ENCODE measurements at places on chromosomes 5 and 9.

DNA sequence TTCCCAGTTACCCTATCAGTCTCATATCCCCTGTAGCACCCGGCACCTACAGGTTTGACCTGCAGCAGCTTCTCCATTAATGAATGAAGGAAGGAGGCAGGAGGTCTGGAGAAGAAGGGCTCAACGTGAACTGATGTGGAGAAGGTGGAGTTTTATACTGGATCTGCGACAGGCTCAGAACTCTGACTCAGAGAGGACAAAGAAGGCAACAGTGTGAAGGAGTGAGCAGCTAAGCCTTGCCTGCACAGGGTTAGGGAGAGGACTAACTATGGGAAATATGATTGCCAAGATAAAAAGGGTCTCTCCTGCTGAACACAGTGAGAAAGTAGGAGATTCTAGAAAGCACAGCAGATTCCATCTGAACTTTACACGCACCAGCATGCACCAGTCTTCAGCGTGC lies 23.6 kb downstream of the RASEF start:
- no peak overlapping the region for H3K27ac ChIP-seq
- H3K4me3 ChIP-seq = no peak overlapping the region
- H3K36me3 ChIP-seq = no peaks in the 10 kb centered on the region
- peaks cover 2% of the 10 kb centered on the region for H3K4me1 ChIP-seq
- H3K27me3 ChIP-seq = peaks cover 11% of the 10 kb centered on the region
- DNase-seq = no peak

DNA sequence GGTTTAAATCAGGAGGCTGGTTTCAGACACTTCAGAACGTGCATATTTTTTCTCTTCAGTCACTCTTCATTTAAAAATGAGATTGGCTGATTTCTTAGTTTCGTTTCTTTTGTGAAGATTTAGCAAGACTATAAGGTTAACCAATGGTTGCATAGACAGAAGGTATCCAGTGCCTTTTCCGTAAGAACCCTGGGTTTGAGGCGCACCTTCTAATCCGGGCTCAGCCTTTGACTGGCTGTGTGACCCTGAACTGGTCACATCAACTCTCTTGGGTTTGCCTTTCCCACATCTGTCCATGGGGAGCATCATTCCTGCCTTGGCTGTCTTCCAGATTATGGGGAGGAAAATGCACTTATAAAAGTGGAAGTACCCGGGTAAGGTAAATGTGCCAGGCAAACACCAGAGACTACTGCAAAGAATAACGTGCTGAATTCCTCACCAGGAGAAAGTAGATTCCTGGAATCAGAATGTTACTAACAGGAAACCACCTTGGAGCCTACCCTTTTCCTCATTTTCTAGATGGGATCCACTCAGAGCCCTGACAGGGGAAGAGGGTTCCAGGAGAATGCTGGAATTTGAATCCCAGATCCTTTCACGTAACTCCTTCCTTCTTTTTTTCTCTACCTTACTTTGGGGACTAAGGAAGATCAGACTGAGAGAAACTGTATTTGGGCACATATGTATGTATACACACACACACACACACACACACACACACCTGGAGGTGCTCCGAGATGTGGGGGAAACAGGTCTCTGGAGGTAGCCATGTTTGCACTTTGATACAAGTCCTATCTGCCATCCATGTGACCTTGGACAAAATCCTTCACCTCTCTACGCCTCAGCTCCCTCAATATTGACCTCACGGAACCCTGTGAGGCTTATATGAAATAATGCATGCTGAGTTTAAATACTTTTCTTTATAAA lies 6.8 kb downstream of the HAND1 start:
- no peak overlapping the region for H3K27ac ChIP-seq
- H3K4me3 ChIP-seq = no peak overlapping the region
- H3K27me3 ChIP-seq = peaks cover 64% of the 10 kb centered on the region
- peaks cover 4% of the 10 kb centered on the region for H3K4me1 ChIP-seq

DNA sequence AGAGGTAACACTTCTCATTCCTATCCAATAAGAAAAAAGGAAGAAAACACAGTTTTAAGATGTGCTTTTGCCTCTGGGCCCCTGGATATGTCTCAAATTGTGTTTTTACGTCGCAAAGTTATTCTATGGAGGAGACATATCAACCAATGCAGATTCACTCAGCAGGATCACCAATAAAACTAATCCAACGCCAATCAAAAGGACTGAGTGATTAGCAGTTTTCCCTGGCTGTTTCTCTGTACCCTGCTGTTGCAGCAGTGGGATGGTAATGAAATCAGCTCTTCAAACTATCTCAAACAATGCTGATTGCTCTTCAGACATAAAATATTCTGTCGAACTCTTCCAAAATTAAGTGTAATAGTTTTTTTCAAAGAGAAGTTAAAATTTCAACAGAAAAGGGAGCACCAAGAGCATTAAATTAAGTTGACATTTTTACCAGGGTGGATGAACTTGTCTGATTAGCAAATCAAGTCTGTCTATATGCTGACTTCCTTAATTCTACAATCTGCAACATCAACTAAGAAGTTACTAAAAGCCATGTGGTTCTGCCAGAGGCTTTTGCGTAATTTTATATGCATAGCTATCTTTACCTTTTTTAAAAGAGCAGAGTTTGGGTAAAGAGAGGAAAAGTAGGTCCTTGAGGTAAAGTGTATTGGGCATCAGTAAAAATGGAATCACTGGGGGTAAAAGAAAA lies 9.7 kb upstream of the HK3 start:
- no peak for DNase-seq
- no peaks in the 10 kb centered on the region for H3K4me1 ChIP-seq
- H3K27ac ChIP-seq = no peak overlapping the region
- no peaks in the 10 kb centered on the region for H3K27me3 ChIP-seq
- H3K36me3 ChIP-seq = peaks cover 33% of the 10 kb centered on the region
- H3K4me3 ChIP-seq = no peak overlapping the region

DNA sequence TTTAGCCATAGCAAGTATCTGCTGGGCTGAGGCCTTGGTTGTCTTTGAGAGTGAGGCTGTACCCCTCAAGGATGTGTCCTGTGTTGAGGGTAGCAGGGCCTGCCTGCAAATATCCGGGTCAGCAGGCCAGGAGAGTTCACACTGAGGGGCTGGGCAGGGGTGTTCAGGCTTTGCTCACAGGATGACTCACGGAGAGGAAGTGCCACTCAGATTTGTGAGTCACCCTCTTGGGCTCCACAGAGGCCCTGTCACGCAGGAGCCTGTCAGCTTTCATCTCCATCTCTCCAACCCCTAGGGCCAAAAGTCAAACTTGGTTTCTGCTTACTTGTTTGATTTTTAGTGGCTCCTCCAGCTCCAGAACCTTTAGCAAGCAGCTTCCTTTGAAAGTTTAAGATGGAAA lies 211.5 kb downstream of the SEC61B start:
- no peaks in the 10 kb centered on the region for H3K36me3 ChIP-seq
- no peaks in the 10 kb centered on the region for H3K27me3 ChIP-seq
- H3K27ac ChIP-seq = peak overlapping the region; percentile 38
- peak; percentile 89 for DNase-seq
- no peak overlapping the region for H3K4me3 ChIP-seq

DNA sequence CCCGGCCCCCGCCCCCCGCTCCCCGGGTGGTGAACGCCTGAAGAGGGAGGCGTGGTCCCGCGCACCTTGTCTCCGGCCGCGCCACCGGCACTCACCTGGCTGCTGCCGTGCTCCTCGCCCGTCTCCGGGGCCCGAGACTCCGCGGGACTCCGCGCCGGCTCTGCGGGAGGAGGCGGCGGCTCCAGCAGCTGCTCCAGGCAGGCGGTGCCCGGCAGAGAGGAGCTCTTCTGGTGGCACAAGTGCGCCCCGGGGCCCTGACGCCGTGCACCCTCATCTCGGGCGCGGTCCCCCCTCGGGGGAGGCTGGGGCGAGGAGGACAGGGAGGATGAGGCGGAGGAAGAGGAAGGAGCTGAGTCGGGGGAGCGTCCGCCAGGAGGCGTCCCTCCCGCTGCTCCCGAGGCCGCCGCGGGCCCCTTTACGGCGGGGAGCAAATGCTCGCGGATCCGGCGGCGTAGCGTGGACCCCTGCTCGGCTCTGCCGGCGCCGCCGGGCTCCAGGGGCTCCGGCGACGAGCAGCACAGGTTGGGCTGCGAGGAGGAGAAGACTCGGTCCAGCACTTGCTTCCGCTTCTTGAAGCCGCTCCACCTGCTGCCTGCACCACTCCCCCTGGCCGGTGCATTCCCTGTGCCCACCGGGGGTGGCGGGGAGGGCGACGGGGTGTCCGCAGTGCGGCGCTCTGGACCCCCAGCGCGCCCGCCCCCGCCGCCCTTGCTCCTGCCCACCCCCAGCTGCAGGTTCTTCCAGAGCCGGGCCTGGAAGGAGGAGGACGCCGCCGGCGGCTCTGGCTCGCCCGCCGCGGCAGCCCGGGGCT lies 928 bp downstream of the MCTP1 start:
- H3K27me3 ChIP-seq = peaks cover 42% of the 10 kb centered on the region
- H3K27ac ChIP-seq = no peak overlapping the region
- no peaks in the 10 kb centered on the region for H3K4me1 ChIP-seq

DNA sequence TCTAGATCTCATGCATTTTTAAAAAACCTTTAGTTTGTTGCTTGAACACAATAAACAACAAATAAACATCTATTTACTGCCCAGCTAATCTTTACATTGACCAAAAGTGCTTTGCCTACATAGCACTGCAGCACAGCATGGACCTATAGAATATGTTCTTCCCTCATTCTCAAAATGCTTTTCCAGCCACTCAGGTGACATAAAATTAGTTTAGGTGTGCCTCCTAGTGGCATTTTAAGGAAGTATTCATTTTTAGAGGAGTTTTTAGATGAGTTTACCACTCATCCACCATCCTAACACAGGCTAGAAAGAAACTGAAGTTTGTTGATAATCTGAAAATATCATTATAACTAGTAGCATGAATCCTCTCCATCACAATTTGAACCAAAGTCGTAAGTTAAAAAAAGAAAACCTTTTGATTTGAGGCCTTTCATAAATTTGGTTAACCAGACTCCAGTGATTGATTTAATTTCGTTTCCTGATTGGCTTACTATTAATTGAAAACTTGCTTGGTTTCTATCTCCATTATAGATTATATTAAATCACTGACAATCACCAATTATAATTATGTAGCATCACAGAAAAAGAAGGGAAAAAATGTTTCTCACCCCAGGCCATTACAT lies 12.6 kb downstream of the PLGRKT start:
- no peak for DNase-seq
- H3K4me3 ChIP-seq = no peak overlapping the region
- no peaks in the 10 kb centered on the region for H3K27me3 ChIP-seq
- no peak overlapping the region for H3K27ac ChIP-seq
- no peaks in the 10 kb centered on the region for H3K4me1 ChIP-seq
- H3K36me3 ChIP-seq = 0 out of 2 replicates have a peak, but pooled peaks cover 2% of the 10 kb centered on the region

- H3K4me3 ChIP-seq = no peak overlapping the region
- H3K4me1 ChIP-seq = peaks cover 4% of the 10 kb centered on the region
- no peaks in the 10 kb centered on the region for H3K27me3 ChIP-seq
Measured at GRCh38 chr5:54009357-54009756, 301.0 kb downstream of the ARL15 start.

DNA sequence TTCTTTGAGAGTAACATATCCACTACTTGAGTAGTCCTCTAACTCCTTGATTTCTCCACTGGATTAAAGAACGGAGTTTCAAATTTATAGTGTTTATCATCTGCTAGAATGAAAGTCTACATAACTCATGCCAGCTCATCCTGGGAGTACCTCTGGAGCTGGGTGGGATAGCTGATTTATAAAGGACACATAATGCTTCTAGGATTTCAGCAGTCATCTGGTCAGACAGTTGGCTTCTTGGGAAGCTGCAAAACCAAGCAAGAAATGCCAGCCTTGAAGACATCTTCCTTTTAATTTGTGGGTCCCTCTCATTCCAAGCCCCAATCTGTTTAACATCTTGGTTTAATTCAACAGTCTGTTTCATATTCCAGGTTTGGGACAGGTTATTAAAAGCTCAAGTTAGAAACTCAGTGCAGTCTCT lies 3.2 kb downstream of the GALNT10 start:
- H3K4me1 ChIP-seq = peaks cover 31% of the 10 kb centered on the region
- H3K36me3 ChIP-seq = no peaks in the 10 kb centered on the region
- H3K27ac ChIP-seq = no peak overlapping the region
- DNase-seq = peak; percentile 37
- H3K27me3 ChIP-seq = no peaks in the 10 kb centered on the region
